ENCODE measurements at places on chromosomes 6 and 20.

- peak; percentile 19 for DNase-seq
Observed at GRCh38 chr6:26331218-26332073, 33.6 kb upstream of the BTN3A2 start.

DNA sequence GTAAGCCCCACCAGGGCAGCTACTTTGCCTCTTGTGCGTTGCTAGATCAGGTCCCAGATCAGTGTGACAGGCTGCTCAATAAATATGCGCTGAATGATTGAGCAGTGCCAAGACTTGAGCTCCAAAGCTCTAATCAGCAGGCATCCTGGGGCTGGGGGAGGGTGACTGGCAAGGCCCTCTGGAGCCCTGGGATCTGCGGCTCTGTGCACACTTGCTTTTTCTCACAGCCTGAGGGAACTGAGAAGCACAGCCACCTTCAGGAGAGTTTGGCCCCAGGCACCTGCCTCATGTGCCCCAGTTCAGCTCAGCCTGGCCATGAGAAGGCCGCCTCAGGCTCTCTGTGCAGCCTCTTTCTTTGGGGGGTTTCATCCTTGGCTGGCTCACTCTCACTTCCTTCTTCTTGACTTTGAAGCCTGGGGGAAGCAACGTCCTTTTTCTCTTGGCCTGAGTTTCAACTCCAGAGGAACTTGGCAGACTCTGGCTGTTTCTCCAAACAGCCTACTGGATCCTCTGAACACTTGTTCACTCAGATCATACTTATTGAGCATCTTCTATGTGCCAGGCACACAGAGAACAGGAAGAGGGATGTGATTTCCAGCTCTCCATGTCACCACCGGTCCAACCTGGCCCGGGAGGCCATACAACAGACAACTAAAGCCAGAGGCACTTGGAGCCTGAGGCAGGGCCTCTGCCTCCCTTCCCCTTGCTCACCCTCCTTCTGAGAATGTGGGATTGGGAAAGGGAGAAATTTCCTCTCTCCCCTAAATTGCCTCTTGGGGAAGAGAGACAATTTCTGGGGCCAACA is 114.0 kb downstream of the VEGFA start:
- DNase-seq = no peak

GRCh38 chr6:15879371-15880261 is 216.8 kb upstream of the DTNBP1 start:
- DNase-seq = no peak

- no peak for DNase-seq
Observed at GRCh38 chr20:61349447-61350165, 97.5 kb downstream of the CDH4 start.

GRCh38 chr20:38424401-38424800 is 10.7 kb downstream of the SNHG17 start:
- DNase-seq = no peak

- no peak for DNase-seq
Observed at GRCh38 chr20:2806351-2806701, 5.9 kb upstream of the CPXM1 start.

GRCh38 chr6:137625808-137626207 is 131.6 kb upstream of the OLIG3 start:
- DNase-seq = no peak

- DNase-seq = no peak
Observed at GRCh38 chr6:110626442-110626841, 150.0 kb upstream of the SLC22A16 start.

DNA sequence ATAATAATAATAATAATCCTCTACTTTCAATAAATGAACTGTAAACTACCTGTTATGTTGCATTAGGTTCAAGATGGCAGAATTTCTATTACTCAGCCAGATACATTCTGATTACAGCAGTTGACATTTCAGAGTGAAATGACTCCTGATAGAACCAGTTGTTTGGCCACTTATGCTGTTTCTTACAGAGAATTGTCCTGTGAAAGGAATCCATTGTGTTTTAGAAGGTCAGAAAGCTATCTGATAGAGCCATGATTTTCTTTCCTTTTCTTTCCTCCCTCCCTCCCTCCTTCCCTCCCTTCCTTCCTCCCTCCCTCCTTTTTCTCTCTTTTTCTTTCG is 16.6 kb downstream of the GJA10 start:
- no peak for DNase-seq

DNA sequence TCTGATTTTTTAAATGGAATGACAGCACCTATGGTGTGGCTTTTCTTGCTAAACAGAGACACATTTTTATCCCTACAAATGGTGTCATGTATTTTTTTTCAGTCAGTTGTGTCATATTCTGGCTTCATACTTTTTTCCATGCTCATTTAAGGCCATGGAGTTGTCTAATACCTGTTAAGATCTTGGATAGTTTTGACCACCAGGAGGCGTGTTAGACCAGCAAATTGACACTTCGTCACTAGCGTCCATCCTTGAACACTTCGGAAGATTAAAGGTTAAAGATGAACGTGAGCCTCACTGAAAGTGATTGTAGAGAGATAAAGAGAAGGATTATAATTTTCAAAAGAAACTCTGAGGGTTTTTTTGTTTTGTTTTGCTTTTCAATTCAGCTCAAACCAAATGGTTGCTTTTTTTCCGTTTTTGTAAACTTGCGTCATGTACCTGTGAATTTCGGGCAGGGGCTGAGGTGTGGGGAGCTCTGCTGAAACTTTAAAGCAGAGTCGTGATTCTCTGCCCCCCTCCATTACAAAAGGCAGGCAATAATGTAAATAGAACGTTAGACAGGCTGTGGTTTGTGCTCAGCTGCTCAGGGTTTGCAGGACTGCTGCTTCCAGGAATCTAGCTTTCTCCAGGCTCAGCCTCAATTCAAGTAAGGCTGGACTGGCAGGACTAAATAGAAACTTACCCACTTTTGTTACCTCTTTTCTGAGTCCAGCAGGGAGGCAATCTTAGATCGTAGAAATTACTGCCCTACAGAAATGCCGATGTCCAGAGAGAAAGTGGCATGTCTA is 245.1 kb downstream of the FOXA2 start:
- DNase-seq = peak; percentile 74

- DNase-seq = no peak
Observed at GRCh38 chr6:138250053-138250452, 31.8 kb upstream of the PBOV1 start.

DNA sequence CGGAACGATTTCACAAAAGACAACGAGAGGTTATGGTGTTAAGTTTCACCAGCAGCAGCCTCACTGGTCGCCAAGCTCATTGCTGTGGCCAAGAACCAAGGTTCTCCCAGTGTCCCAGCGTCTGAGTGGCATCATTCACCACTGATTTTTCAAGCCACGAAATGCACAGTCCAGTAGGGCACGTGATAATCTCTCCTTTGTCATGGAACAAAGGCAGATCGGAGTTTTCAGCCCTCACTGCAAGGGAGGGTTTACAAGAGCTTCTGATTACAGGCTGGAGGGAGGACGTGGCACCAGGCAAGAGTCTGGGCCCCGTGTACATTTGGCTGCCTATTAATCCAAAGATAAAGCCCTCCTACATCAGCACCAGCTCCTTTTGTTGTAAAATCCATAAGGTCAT is 2.0 kb downstream of the CD24 start:
- DNase-seq = no peak

GRCh38 chr6:107666084-107666980 is 157.8 kb downstream of the SCML4 start:
- no peak for DNase-seq

- no peak for DNase-seq
Observed at GRCh38 chr20:1155342-1155741, 29.4 kb downstream of the TMEM74B start.

GRCh38 chr20:10651227-10651990 is 22.4 kb downstream of the JAG1 start:
- no peak for DNase-seq

DNA sequence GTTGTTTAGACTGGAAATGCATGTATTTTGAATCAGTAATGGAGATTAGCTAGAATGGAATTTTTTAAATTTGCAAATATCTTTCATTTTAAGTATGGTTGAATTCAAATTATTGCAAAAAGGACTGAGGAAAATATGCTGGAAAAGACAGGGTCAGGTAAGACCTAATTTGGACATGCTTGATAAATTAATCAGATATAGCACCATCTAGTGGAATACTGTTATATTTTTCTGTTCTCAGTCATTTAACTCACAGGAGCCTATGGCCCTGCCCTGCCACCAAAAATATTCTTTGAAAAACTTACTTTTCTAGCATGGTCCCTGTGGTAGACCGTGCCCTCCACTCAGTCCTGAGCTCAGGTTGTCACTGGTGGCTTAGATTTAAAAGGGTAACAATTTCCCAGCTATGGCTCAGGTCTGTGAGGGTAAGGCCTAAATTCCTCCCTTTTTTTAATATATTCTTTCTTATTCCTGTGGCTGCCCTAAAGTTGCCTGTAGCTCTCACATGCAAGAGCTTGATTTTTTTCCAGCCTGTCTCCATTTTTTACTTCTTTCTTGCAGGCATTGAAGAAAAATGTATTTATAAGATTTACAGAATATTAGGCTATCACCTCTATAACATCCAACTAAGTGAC is 25.3 kb upstream of the KIAA1586 start:
- peak; percentile 58 for DNase-seq

DNA sequence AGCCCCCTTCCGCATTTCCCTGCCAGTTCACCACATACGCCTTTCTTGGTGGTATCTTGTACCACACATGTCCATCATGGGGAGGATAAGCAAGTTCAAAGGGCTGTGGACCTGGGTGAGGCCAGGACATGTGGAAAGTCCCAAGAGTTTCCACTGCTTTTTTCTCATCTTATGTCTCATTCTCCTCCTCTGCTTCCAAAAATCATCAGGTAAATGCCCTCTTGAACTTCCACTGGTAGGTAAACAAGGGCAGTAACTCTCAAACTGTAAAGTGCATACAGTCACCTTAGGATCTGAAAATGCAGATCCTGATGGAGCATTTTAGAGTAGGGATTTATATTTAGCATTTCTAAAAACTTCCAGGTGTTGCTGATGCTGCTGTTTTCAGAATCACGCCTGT is 7.9 kb upstream of the SIRT5 start:
- DNase-seq = no peak

DNA sequence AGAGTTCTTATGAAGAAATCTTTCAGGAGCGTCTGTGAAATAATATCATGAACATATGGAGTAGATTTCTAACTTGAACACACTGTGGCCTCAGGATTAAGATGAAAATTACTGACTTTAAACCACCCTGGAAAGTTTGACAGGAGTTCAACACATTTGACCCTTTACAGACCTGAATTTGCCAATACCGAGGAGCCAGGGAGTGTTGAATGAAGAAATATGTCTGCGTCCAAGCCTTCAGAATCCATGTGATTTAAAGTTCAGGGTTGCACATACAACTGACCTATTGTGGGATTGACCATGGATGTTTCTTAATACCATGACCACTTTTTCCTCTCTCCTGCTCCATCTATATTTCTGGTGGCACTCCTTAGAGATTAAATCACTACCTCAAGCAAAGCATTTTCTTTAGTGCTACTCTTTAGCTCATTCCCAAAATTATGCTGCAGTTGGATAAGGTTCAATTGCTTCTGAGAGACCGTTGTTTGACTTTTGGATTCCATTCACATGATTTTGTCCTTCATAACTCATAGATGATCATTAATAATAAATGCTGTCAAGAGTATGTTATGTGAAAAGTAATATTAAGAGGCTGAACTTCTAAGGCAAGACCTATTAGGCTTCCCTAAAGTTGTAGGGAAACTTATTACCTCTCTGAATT is 57.4 kb downstream of the PRL start:
- DNase-seq = no peak

DNA sequence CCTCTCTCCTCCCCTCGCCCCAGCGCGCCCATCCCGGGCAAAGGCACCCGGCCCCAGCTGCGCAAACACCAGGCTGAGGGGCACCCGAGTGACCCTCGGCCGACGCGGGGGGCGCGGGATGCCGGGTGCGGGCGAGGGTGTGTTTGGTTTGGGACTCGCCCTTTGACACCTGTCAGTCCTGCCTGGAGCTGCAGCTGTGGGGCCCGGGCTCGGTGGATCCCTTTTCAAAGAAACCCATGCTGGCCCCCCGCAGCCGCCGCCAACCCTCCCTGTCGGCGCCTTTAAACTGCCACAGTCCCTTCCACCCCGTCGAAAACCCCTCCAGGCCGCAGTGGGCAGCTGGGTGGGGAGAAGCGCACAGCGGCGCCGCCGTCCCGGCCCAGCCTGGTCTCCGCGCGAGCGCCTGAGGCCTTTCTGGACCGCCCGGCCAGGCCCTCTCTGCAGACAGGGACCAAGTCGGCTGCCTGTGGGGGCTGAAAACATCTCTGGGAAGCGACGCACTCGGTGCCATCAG is 5.5 kb downstream of the FOXQ1 start:
- no peak for DNase-seq

- no peak for DNase-seq
Observed at GRCh38 chr6:47169785-47170616, 127.9 kb upstream of the ADGRF1 start.

GRCh38 chr6:148779142-148779562 is 32.3 kb downstream of the UST start:
- DNase-seq = no peak

- no peak for DNase-seq
Observed at GRCh38 chr6:124792386-124792785, 169.9 kb upstream of the RNF217 start.

DNA sequence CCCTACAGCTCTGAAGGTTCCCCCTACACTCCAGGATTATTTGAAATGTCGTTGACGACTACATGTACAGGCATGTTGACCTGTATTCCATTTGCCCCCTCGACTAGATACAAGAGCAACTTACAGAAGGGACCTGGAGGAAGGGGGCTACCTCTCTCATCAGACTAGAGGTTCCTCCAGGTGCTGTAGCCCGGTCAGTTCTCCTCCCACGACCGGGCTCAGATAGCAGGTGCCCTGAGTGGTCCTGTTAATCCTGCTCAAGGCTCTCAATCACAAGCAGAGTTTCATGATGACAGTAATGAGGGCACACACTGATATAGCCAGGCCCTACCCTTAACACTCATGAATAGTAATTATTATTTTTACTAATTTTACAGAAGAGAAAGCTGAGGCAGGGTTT is 36.5 kb downstream of the KCNK5 start:
- no peak for DNase-seq

GRCh38 chr6:32047855-32048766 is 9.9 kb downstream of the CYP21A2 start:
- DNase-seq = no peak

DNA sequence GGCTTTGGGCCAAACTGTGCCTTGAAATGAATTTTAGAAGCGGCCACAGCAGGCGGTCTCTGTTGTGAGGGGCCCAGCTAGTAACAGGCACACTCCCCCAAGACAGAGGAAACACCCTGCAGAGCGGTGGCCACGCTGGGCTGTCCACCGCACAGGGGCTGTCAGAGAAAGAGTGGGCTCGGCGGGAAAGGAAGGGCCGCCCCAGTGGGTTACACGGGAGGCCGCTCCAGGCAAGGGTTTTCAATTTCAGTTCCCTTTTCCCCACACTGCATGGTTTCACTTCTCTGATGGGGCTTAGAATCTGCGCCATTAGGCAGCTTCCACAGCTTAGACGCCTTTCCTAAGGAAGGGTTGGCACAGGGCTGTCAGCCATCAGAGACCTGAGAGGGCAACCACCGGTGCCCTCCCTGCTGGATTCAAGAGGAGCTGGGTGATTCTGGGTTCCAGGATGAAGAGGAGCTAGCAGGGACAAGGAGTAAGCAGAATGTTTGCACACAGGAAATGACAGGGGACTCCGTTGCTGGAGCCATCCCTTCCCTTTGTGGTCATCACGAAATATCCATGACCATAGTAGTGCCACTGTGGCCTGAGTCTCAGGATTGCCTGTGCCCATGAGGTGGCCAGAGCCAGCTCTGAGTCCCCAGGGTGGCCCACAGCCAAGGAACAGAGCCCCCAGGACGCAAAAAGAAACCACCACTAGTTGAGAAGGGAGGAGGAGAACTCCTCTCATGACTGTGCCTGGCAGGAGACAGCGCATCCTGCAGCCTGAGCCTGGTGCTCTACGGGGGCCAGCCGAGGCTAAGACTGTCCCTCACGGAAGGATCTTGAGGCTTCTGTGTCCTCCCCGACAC is 282.7 kb downstream of the NRN1 start:
- DNase-seq = no peak

GRCh38 chr6:155182103-155182502 is 81.7 kb upstream of the CLDN20 start:
- no peak for DNase-seq
